ENCODE measurements at places on chromosomes 3 and 15.

GRCh38 chr3:125115640-125116039, 59.8 kb upstream of the HEG1 start:
- DNase-seq, result no peak

GRCh38 chr3:115512565-115513415, 110.5 kb upstream of the GAP43 start:
- DNase-seq, result no peak

DNA sequence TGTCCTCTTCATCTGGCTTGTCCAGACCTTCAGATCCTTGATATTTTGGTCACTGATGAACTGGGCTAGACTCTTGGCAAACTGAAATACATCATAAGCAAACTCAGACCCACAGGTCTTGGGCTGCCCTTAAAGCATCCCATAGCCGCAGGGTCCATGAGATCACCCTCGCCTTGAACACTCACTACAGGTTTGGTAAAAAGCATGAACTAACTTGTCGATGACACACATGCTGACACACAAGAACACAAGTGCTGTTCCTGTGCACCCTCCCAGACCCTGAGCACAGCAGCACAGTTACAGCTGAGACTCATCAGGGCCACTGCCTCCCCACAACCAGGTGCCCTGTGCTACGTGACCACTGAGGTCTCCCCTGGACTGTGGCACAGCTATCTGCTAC, 21.0 kb downstream of the PFKFB4 start:
- DNase-seq, result no peak

DNA sequence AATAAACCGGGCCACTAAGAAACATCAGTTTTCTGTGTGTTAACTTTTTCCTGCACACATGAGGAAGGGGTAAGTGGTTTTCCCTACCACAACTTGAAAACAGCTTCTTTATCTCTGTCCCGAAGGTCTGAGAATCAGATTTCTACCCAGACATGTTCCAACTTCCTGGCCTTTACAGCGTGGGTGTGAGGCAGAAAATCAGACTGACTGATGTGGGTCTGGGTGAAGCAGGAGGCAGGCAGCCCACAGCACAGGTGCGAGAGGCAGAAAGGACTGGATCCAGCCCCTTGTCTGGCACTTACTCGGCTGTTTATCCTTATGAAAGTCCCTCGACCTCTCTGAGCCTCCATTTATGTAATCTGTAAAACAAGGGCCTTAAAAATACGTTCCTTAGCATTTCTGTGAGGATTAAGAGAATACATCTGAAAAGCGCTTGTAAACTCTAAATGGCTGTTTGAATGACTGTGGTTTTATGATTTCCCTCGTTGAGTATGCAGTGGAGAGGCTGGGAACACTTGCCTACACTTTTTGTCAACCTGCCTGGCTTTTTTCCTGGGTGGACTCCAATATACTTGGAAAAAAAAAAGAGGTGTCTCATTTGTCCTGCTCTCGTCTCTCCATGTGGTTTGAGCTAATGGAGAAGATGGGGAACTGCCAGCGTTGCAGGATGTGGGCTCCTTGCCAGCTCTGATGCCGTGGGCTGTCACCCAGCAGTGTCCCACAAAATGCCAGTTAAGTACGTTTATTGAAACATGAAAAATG, 3.1 kb downstream of the AGBL1 start:
- no peak for DNase-seq

- no peak for DNase-seq
Measured at GRCh38 chr3:176663837-176664831, 533.1 kb downstream of the TBL1XR1 start.

GRCh38 chr3:58004973-58005372, 3.2 kb upstream of the FLNB start:
- no peak for DNase-seq

- DNase-seq, result no peak
Measured at GRCh38 chr15:101052031-101052620, 133.0 kb downstream of the LRRK1 start.

- DNase-seq, result no peak
Measured at GRCh38 chr3:88000853-88001252, 58.0 kb downstream of the CGGBP1 start.

DNA sequence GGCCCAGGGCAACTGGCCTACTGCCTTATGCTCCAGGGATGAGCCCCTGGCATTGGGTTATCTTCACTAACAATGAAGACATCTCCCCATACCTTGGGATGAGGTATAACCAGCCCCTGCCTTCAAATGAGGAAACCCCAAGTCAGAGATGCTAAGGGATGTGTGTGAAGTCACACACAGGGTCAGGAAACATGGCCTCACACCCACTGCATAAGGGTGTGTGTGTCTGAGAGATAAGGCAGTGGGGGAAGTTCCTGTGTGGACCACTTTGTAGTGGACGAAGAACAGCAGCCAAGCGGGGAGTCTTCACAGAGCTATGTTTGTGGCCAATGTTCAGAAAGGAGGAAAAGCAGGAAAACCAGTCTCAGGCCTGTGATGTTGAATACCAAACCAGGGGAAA, 10.5 kb downstream of the ELP6 start:
- no peak for DNase-seq

DNA sequence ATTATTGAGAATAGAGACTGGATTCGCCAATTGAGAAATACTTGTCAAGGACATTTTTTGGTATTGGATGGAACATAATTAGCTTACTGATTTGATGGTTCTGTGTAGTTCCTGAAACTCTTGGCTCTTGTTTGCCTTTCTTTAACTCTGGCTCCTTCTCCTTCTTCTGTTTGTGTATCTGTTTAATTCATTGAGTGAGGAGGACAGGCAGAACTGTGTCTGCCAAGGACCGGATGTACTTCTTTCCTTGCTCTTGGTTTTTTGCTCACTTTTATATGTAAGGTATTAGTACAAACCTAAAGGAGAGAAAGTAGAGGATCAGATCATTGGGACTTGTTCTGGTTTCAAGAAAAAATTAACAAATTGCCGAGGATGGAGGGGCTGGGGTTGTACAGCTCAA, 48.9 kb downstream of the TCF12 start:
- DNase-seq, result no peak

GRCh38 chr15:68518785-68519430, 59.9 kb upstream of the CORO2B start:
- DNase-seq, result no peak

DNA sequence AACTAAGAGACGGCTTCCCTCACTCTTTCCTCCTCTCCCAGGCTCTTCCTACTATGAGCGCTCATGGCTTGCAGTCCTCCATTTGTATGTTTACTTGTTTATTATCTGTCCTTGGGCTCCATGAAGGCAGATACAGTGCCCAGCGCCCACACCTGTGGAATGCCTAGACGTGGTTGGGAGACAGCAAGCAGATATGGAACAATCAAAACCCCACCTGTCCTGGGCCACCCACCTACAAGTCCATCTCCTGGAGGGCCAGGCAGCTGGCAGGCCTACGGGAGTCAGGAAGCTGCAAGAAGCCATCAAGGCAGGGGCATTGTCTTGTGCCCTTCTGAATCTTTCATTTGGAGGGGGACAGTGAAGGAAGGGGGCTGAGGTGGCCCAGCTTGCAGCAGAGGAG, 104.7 kb downstream of the IQSEC1 start:
- no peak for DNase-seq

DNA sequence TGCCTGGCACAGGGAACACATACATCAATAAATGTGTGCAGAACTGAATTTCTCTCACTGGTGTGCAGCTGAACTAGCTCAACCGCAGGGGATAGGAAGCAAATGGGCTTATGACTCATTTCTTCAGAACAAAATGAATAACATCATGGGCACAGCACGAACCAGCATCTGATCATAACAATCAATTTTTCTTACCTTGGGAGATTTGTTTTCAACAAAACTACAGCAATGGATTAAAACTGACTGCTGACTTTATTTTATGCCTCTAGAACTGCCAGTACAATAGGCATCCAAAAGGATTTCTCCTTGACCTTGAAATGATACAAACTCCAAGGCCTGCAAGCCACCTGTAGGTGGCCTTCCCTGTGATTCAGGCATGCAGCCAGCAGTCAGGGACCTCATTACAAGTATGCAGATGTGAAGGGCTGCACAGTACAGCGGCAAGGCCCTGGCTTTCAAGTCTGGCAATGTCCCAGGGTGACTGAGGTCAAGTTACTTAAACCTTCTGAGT, 26.1 kb downstream of the TAMM41 start:
- DNase-seq, result no peak

DNA sequence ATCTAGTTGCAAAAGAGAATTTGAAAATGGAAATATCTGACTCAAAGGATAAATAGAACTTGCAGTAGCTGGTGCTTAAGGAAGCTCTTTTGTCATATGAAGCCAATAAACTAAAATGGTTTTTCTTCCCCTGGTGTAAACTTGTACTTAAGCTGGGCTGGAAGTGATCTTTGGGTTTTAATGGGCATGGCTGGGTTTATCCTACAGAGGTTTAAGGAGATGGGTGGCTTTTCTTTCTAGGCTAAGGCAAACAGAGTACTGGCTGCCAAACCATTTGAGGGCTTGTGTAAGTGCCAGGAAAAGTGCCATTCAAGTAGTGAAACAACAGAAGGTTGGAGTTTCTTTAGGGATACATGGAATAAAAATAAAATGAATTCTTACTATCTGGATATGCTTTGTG, 12.1 kb upstream of the UTS2B start:
- DNase-seq, result no peak
